Smooth muscle cell of bladder (primary cell): ENCODE measurements at places on chromosomes 4 and X. TPM values are rescaled to one million over a fixed set of nuclear protein-coding genes. Genes with fewer than 3 reads are reported as not detected.

FAM9C gene
- total RNA-seq, result under 0.01 and 0.18 TPM in 2 replicates

FGFBP1 gene
- total RNA-seq, result not detected in 2 replicates

CSAG2 gene
- not detected in 2 replicates for total RNA-seq

NPY2R gene
- under 0.01 TPM in 1 of 2 replicates, not detected in the other for total RNA-seq

ADGRL3 gene
- 0.09 and 0.28 TPM in 2 replicates for total RNA-seq

SLITRK4 gene
- total RNA-seq, result under 0.01 and 0.46 TPM in 2 replicates

CXCL1 gene
- 70.6 and 232 TPM in 2 replicates for total RNA-seq

RHOXF2B gene
- under 0.01 TPM in 1 of 2 replicates, not detected in the other for total RNA-seq

SULT1B1 gene
- under 0.01 and 0.14 TPM in 2 replicates for total RNA-seq

PCSK1N gene
- 0.09 TPM in 1 of 2 replicates, not detected in the other for total RNA-seq

GNRHR gene
- not detected in 2 replicates for total RNA-seq

CT45A3 gene
- not detected in 2 replicates for total RNA-seq

CT83 gene
- total RNA-seq, result not detected in 2 replicates

FGD1 gene
- 2.0 and 3.0 TPM in 2 replicates for total RNA-seq

RHOXF2 gene
- total RNA-seq, result not detected in 2 replicates

NAP1L2 gene
- 0.85 and 1.1 TPM in 2 replicates for total RNA-seq

SH3D19 gene
- total RNA-seq, result 29.2 and 35.9 TPM in 2 replicates

BTK gene
- total RNA-seq, result not detected in 2 replicates

SPP1 gene
- 0.43 and 1.3 TPM in 2 replicates for total RNA-seq

GABRG1 gene
- not detected in 2 replicates for total RNA-seq

PABPC1L2B gene
- total RNA-seq, result not detected in 2 replicates

HEPH gene
- 3.1 and 15.1 TPM in 2 replicates for total RNA-seq

FAM184B gene
- under 0.01 TPM in 1 of 2 replicates, not detected in the other for total RNA-seq

PPP4R3C gene
- not detected in 2 replicates for total RNA-seq

FGF5 gene
- total RNA-seq, result 2.1 and 2.3 TPM in 2 replicates

XKRX gene
- total RNA-seq, result under 0.01 TPM in 1 of 2 replicates, not detected in the other

MGARP gene
- total RNA-seq, result 19.2 and 31.9 TPM in 2 replicates

FRMPD4 gene
- 2.4 and 2.6 TPM in 2 replicates for total RNA-seq

PDLIM3 gene
- total RNA-seq, result 15.8 and 28.3 TPM in 2 replicates

CXCL3 gene
- 4.0 and 18.5 TPM in 2 replicates for total RNA-seq

PFKFB1 gene
- under 0.01 TPM in 1 of 2 replicates, not detected in the other for total RNA-seq

WWC2 gene
- total RNA-seq, result 26.3 and 31.2 TPM in 2 replicates

SOX3 gene
- not detected in 2 replicates for total RNA-seq

PITX2 gene
- total RNA-seq, result 11.0 and 16.2 TPM in 2 replicates

CHIC2 gene
- 50.9 and 51.5 TPM in 2 replicates for total RNA-seq

CT47B1 gene
- not detected in 2 replicates for total RNA-seq

FRMD7 gene
- under 0.01 and 0.09 TPM in 2 replicates for total RNA-seq

SPINK2 gene
- not detected in 2 replicates for total RNA-seq

ITM2A gene
- 0.14 and 0.28 TPM in 2 replicates for total RNA-seq

REELD1 gene
- not detected in 2 replicates for total RNA-seq

P2RY10 gene
- total RNA-seq, result not detected in 2 replicates

DUSP21 gene
- not detected in 2 replicates for total RNA-seq

RNF150 gene
- 0.28 and 1.1 TPM in 2 replicates for total RNA-seq

GPR34 gene
- not detected in 2 replicates for total RNA-seq

CT45A10 gene
- total RNA-seq, result not detected in 2 replicates

SCML1 gene
- total RNA-seq, result 6.4 and 7.9 TPM in 2 replicates

INTU gene
- total RNA-seq, result 5.7 and 8.3 TPM in 2 replicates

ADH7 gene
- not detected in 2 replicates for total RNA-seq
